ENCODE measurements at places on chromosomes 1 and 21. TPM values are rescaled to one million over a fixed set of nuclear protein-coding genes. Genes with fewer than 3 reads are reported as not detected.

Gene LSM10
- total RNA-seq: 34.8 TPM

Gene DNM3
- total RNA-seq: 4.7 TPM

Gene UAP1
- total RNA-seq: 106 TPM

Gene OR2T10
- total RNA-seq: not detected

Gene FCRL5
- 0.19 TPM for total RNA-seq

Gene SHISAL2A
- 0.14 TPM for total RNA-seq

Gene LAMC1
- 230 TPM for total RNA-seq

Gene HEYL
- total RNA-seq: 25.2 TPM

Gene NUDT4B
- total RNA-seq: not detected

Gene TCHHL1
- not detected for total RNA-seq

Gene PTPN7
- 2.2 TPM for total RNA-seq

Gene MAPKAPK2
- 102 TPM for total RNA-seq

Gene LCE2A
- not detected for total RNA-seq

Gene TRABD2B
- 16.4 TPM for total RNA-seq

Gene GPR3
- total RNA-seq: 0.37 TPM

Gene RASAL2
- total RNA-seq: 31.0 TPM

Gene RHBDL2
- not detected for total RNA-seq

Gene DYNLT5
- total RNA-seq: 1.9 TPM

Measured in posterior vena cava (tissue), 2 donors.